Kidney epithelial cell (primary cell): ENCODE measurements at places on chromosomes 5 and 9.

DNA sequence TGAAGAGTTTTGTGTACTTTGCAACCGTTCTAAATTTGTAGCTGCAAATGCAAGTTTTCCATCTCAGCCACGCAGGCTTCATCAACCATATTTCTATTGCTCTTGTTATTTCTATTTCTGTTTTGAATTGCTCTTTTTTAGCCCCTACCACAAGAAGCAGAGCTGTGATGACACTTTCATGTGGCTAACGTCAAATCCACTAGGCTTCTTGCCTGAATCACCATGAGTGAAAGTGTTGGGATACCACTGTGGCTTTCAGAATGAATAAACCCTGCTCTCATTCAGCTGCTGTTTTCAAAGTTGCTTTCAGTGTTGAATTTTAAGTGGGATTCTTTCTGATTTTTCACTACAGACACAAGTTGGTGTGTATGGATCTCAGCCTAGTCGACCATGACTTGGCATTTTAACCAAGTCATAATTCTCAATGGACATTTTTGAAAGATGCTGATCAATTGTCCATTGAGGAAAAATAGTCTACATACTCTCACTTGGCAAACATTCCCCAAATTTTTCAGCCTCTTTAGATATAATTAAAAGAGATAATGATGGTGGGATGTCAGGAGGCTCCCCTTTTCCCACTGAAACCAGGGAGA lies 41.0 kb upstream of the MTAP start:
- no peak for DNase-seq

DNA sequence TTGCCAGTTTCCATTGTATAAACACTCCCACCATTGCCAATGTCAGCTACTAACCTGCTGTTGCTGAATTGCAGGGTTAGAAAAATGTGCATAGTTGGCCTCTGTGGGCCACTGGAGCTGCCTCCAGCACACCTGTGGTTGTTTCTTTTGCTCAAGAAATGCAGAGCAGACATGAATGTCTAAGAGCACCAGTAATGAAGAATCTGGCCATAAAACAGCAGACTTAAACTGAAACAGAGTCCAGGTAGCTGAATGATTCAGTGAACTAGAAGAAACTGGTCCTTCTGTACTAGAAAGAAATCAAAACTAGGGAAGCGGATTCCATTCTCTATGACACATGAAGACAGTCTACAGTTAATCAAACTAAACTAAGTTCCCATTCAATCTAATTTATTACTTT lies 48.2 kb downstream of the NUDT12 start:
- no peak for DNase-seq

DNA sequence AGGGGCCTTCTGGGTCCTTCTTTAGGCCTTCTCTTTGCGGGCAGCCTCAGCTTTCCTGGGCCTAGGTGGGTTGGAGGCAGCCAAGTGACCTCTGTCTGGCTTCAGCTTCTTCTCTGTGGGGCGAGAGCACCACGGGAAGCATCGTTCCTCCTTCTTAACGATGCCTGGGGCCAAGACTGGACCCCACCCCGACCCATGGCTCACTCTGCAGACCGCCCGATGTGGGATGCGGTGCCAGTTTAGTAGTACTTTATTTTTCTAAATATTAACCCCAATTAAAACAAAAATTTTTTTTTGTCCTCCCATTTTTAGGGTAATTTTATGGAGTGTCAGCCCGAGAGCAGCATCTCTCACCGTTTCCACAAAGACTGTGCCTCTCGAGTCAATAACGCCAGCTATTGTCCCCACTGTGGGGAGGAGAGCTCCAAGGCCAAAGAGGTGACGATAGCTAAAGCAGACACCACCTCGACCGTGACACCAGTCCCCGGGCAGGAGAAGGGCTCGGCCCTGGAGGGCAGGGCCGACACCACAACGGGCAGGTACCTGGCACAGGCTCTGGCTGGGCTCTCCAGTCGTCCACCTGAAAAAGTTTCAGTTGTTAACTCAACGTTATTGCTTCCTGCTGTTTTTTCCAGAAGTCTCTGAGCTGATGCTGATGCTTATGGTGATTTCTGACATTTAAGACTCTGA lies 101.1 kb upstream of the CACNA1B start:
- DNase-seq, result no peak

GRCh38 chr9:136133191-136133958 lies 14.7 kb upstream of the TMEM250 start:
- DNase-seq, result no peak

DNA sequence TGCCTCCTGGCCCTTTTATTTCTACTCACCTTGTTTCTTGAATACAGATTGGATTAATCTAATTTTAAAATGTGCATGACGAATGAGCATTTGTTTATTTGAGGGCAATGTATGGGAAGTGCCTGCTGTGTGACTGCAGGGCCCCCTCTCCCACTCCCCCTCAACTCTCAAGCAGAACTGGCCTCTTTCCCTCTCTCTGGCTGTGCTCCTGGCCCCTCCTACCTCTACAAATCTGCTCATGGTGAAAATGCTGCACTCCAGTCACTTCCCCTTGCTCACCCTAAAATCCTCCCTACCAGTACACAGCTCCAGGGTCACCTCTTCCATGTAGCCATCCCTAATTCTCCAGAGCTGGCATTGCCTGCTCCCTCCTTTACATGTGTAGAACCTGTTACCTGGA lies 17.2 kb upstream of the NDST1 start:
- no peak for DNase-seq

- DNase-seq, result no peak
Measured at GRCh38 chr5:2134543-2135292, 252.0 kb upstream of the IRX4 start.

- DNase-seq, result no peak
Measured at GRCh38 chr5:3214838-3215374, 380.7 kb upstream of the IRX1 start.

DNA sequence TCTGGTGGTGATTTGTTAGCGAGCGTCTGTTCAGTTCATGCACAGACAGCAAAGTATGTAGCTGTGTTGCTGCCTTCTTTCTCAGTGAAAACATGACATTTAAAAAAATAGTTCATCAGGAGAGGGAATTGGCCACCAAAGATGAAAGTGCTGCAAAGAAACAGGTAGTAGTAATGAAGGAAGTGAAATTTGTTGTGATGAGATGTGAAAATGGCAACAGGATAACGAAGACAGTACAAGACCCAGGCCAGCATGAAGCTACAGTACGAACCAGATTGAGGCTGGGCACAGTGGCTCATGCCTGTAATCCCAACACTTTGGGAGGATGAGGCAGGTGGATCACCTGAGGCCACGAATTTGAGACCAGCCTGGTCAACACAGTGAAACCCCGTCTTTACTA lies 136.0 kb downstream of the SMARCA2 start:
- no peak for DNase-seq

- DNase-seq, result no peak
Measured at GRCh38 chr9:17470036-17470813, 108.6 kb upstream of the SH3GL2 start.

DNA sequence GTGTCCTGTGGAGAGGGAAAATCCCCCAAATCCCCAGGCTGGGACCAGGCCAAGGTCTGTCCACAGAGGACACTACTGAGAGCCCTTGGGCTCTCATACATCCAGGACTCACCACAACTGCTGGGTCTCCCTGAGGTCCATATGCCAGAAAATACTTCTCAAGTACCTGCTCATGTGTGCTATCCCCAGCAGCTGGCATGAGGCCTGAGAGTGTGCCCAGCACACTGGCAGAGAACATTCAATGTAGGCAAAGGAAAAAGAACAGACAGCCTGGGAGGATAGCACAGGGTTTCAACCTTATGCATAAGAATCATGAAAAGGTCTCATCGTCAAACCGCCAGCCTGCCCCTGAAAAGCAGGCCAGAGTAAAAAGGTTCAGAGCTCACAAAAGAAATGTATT lies 154.1 kb upstream of the TAS2R1 start:
- DNase-seq, result no peak

- DNase-seq, result no peak
Measured at GRCh38 chr9:96232539-96233241, 69.3 kb downstream of the HSD17B3 start.
